NK-92 treated with Interleukin-12 subunit alpha and Interleukin-12 subunit beta, amount 100 ng/mL, for 24 hours (cell line): ENCODE measurements at places on chromosomes 5 and 9.

- no peak for DNase-seq
Measured at GRCh38 chr9:136026266-136026942, 65.2 kb upstream of the UBAC1 start.

GRCh38 chr9:126694206-126695081 lies 80.7 kb downstream of the LMX1B start:
- DNase-seq, result no peak

DNA sequence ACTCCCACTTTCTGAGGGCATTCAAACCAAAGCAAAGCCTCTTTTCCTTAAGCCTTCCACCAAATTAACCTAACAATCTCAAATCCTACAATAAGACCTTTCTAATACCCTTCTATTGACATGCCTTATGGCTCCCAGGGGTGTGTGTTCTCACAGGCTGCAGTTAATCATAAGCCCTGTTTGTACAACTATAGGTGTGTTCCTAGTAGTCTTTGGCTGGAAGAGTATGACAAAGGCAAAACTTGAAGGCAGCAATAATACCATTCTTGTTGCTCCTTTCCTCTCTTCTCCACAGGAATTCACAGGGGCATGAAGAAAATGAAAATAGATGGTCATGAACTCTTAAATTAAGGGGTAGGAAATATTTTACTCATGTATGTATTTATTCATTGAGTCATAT lies 10.9 kb upstream of the FBXO38 start:
- no peak for DNase-seq

- DNase-seq, result peak; percentile 45
Measured at GRCh38 chr5:172714491-172715420, 56.2 kb downstream of the DUSP1 start.

GRCh38 chr5:140603734-140604133 lies 29.2 kb downstream of the CD14 start:
- DNase-seq, result no peak

DNA sequence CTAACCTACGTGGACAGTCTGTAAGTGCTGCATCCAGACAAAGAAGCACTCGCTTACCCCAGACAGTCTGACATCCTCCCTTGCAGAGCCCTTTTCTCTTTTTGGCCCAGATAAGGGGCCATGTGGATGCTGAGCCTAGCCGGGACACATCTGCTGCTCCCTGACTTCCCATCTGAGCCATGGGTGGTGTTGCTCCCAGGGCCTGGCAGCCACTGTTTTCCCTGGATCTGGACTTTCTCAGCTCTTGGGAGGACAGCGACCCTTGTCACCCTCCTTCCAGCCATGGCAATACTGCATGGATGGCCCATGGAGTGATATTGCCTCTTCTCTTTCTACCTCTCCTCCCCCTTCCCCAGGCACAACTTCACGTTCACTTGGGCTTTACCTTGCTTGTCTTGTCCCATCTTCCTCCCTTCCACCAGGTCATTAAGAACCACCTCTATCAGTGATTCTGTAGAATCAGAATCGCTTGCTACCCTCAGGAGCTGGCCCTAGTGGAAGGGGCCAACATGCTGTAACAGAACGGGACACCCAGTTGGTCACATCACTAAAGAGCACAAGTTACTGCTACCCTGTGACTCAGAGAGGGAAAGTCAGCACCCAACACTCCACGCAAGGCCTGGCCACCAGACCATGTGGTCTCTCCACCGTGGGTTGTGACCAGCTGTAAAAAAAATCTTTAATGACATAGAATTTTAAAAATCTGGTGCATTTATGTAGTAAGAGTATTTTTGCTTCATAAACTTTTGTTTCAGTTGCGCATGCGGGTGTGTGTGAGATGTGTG lies 4.4 kb downstream of the NEURL1B start:
- DNase-seq, result no peak

DNA sequence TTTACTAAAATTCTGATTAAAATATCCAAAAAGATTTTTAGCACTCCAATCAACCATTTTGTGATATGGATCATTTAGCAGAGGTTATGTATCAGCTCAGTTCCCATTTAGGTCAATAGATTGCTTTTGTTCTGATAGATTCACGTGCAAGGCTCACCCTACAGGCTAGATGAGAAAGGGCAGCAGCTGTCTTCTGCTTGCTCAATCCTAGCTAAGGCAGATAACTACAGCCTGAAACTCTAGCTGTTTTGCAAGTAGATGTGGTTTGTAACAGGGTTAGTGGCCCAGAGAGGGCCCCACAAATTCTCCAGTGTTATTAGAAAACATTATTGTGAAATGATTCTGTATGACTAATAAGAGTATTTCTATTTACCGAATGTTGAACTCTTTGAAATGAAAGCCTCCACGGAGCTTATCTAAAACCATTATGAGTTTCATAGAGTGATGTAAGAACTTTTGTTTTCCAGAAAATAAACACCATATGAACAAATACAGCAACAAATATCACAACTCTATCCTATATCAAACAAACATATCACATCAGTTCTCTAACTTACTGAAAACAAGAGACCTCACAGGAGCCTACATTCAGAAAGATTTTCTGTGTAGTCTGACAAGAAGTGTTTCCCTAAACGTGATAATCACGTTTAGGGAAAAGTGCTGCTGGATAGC lies 841.9 kb upstream of the ACO1 start:
- DNase-seq, result peak; percentile 60

- DNase-seq, result no peak
Measured at GRCh38 chr5:33834334-33834733, 57.5 kb downstream of the ADAMTS12 start.

- DNase-seq, result no peak
Measured at GRCh38 chr5:3856036-3856435, 260.4 kb downstream of the IRX1 start.

DNA sequence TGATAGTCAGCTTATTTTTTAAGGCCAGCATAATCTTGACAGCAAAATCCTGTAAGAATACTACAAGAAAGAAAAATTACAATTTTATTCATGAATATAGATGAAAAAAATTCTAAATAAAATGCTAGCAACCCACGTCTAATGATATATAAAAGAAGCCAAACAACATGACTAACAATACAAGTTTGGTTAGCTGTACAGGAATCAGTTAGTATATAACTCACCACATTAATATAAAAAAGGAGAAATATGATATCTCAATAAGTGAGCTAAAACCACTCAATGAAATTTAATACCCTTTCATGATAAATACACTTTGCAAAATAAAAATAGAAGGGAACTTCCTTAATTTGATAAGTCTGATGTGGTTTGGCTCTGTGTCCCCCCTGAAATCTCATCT lies 139.7 kb upstream of the MAN2A1 start:
- no peak for DNase-seq

DNA sequence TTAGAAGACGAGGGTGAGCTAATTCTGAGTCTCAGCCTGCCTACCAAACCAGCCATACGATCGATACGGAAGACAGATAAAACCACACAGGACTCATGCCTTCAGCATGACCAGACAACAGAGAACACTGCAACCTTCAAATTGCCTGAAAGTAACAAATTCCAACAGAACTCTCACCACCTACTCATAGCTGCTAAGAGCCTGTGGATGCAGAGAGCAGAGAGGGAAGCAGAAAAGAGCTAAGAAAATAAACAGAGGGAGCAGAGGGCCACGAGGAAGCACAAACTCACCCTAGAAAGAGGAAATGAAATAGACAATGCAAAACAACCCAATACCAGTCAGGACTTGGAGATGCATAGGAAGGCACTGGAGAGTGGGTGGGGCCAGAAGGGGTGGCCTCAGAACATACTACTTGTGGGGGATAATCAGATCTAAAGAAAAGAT lies 86.7 kb upstream of the TAS2R1 start:
- no peak for DNase-seq
